ENCODE measurements at places on chromosomes 7 and 10.
A peak's percentile ranks its signal among the peaks of the same experiment; 100 is the strongest.

- DNase-seq: no peak
Observed at GRCh38 chr10:129888784-129889616, 75.1 kb downstream of the EBF3 start.

- no peak for DNase-seq
Observed at GRCh38 chr10:86673216-86673826, 5.0 kb downstream of the LDB3 start.

- peak; percentile 96 for DNase-seq
Observed at GRCh38 chr7:100478958-100479660, at the start of gene TSC22D4. TSC22D4 (minus strand) TSS chr7:100479214; CDS start chr7:100478038, 1,176 bp downstream.

- DNase-seq: peak; percentile 52
Observed at GRCh38 chr7:104231054-104232046, 23.5 kb upstream of the ORC5 start.

- no peak for DNase-seq
Observed at GRCh38 chr10:22657566-22658225, 56.7 kb downstream of the PIP4K2A start.

DNA sequence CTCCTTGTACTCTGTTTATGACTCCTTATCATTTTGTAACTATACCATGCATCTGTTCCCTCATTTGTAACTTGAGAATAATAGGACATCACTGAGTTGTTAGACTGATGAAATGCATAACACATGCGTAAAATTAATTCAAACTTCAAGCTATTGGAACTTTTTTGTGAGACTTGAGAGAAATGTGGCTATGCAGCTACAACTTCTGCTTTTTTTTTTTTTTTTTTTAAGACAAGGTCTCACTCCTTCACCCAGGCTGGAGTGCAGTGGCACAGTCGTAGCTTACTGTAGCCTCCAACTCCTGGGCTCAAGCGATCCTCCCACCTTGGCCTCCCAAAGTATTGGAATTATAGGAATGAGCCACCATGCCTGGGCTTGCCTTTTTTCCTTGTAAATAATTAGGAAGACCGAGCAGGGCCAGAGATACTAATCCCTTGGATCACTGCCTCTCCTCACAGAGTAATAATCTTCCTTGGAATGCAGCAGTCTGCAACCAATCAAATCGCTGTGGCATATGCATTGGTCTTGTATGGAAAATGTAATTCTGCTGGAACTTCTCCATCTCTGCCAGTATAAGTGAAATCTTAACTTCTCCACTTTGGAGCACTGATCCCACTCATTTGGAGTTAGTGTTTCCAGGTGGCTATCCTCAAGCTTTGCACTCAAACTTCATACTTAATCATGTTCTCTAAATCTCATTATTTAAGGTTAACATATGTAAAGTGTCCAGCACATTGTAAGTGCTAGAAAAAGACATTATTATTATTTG, 2.0 kb upstream of the PANK1 start:
- DNase-seq: no peak

DNA sequence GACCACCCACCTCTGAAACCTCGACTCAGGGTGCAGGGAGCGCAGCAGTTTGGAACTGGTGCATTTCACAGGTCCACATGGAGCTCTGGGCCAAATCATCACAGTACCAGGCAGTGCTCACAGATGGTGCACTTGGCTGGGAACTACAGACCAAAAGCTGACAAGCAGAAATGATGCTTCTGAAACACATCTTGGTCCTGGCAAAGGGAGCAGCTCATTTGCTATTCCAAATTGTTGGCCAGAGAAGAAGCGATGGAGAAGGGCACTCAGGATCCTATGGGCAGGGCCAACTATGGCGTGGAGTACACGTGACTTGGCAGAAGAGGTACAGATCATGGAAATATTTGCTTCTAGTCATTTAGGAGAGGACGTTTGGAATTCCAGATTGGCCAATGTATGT, 383.9 kb downstream of the CALN1 start:
- DNase-seq: no peak

- DNase-seq: no peak
Observed at GRCh38 chr10:123603130-123603529, 63.0 kb upstream of the GPR26 start.

DNA sequence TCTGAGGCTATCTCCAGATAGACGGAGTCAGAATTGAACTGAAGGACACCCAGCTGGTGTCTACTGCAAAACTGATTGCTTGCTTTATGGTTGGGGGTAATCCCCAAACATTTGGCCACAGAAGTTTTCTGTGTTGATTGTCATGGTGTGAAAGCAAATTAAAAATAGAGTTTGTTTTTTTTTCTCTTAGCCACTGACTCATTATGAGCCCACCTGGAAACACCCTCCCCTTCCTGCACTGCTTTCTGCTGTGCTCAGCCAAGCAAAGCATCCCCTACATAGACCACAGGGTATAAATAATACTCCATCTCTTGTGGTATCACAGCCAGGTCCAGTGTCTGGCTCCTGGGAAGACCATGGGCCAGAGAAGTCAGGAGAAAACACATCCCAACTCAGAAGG, 6.5 kb upstream of the VWC2 start:
- no peak for DNase-seq

GRCh38 chr7:30699706-30700495, 17.6 kb upstream of the CRHR2 start:
- no peak for DNase-seq

DNA sequence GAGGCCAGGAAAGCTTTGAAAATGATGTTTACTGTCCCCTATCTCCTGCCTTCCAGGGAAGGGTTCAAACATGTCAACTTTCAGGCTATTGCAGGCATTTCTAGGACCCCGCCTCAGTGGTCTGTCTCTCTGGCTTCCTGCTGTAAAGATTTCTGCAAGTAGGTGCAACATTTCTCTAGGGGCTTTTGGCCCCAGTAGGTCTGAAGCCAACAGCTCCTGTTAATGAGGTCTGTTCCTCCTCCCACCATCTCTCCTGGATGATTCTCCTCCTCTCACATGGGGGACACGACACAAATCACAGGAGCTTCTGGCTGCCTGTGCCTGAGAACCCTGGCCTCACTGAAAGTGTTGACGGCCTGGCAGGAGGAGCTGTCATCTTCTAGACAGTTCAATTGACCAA, 194.3 kb downstream of the CYP26A1 start:
- no peak for DNase-seq

GRCh38 chr10:79084012-79084971, 15.5 kb downstream of the ZMIZ1 start:
- DNase-seq: peak; percentile 73

DNA sequence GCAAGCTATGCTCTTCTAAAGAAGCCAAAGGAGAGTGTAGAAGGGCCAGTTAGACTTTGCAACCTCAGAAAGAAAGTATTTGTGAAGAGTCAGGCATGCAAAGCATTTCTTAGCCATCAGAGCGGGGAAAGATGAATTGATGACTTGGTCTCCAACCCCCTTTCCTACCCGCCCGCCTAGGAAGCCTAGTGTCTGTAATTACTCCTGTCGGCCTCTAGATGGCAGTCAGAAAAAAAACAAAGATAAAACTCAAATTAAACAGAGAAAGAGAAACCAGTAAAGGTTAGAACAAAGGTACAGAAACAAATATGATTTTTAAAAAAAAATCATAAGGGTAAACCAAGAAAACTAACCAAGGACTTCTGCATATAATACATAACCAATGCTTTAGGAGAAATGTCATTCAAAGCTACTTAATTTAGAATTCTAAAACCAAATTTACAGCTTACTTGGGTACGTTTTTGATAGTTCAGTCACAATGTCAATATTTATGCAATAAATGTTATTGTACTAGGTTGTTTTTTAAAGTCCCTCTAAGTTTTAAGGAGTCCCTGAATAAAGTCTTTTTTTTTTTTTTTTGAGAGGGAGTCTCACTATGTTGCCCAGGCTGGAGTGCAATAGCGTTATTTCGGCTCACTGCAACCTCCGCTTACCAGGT, 97.6 kb downstream of the LYZL1 start:
- DNase-seq: peak; percentile 40

- DNase-seq: no peak
Observed at GRCh38 chr10:14330388-14331061, at the start of gene FRMD4A. FRMD4A (minus strand) TSS chr10:14330924.

DNA sequence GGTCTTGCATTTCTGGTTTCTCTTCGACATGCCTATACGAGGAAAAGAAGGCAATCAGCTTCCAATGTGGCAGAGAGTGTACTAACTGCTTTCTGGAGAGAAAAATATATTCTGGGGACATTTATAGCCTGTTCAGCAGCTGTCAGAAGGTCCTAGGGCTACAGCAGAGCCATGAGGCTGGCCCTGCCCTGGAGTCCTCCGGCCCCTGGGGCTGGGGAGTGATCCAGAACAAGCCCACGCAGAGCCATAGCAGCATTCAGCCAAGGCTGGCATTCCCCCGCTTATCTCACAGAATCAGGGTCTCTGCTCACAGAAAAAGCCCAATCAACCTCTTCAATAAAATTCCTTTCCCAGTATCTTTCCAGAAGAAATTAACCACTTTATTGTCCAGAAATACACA, 48.9 kb downstream of the FZD1 start:
- DNase-seq: no peak

DNA sequence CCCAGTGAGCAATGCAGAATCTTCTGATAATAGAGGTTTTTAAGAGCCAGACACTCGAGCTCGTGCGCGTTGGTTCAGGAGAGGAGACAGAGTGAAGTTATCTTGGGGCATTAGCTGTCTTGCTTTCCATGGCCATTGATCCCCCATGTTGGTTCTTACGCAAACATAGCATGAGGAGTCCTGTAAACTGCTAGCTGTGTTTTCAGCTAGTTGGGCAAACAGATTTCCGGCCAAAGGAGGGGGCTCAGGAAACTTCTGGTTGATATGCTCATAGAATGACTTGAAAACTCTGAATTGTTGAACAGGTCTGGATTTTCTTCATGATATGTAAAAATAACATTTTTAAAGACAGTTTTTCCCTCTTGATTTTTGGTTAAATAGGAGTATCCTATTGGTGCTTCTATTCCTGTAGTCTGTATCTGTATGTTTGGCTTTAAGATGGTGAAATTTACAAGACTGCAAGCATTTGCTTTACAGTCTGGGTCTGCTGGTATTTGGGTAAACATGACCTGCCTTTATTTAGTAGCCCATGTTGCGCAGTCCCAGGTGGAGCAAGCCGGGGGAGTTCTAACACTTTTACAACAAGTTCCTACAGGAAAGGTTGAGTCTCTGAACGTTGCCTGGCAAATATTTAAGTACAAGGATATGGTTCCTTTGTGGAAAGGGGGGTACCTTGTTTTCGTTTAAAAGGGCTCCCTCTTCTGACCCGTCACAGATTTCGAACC, 218.4 kb upstream of the KCND2 start:
- DNase-seq: no peak

DNA sequence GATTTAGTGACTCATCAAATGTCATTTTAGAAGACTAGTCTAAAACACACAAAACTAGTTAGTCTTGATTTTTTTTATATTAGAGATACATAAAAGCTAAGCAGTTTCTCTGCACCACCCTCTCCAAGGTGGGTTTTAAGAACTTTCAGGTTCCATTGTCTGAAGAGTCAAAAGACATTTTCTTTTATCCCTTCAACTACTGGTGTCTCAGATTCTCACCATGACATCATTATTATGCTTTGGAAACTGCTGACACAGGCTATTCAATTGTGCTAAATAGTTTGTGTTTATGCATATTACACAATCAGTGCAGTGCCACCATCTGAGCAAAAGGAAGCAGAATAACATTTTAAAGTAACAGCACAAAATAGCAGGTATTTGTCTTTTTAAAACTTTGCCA, 52.2 kb downstream of the IGF2BP3 start:
- DNase-seq: peak; percentile 20

GRCh38 chr7:39946693-39947092, 3.4 kb upstream of the CDK13 start:
- no peak for DNase-seq

DNA sequence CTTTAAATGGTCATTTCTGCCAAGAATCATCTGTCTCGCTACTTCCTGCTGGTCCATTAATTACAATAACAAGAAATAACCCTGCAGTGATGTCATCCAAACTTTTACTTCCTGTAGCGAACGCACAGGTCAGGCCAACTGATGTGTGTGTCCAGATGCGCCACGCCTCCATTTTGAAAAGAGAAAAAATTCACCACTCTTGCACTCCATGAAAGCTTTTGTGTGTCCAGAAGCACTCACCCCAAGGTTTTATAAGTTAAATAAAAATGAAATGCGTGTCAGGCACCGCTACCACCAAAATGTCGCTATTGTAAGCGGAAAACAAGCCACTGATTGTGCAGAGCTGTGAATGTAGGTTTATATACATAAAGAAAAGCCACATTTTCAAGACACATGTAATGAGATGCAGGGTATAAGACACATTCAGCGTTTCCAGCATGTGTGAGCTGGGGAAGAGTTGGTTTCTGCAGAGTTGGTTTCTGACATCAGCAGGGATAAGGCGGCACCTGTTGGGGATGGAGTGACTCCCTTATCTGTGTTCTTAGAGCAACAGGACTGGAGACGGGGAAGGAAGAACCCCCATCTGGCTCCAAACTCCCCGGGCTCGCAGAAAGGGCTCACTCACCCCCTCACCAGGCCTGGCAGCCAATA, 83.3 kb downstream of the CTBP2 start:
- no peak for DNase-seq

- DNase-seq: no peak
Observed at GRCh38 chr10:74363727-74364126, 212.7 kb downstream of the ADK start.

DNA sequence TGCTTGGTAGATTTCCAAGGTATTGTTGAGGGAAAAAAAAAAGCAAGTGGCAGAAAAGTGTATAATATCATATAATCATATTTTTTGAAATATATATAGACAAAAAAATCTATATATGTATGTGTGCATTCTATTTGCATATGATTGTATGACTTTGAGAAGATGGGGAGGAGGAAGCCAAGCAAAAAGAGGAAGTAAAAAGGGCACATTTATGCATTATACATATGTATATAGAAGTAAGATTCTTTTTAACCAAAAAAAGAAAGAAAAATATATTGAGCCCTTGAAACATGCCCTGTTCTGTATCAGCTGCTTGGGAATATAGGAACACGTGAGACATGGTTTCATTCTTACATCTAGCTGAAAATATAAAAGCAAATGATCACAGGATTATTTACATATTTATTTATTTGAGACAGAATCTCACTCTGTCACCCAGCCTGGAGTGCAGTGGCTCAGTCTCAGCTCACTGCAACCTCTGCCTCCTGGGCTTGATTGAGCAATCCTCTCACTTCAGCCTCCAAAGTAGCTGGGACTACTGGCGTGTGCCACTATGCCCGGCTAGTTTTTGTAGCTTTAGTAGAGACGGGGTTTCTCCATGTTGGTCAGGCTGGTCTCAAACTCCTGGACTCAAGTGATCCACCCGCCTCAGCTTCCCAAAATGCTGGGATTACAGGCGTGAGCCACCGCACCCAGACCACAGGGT, 18.0 kb upstream of the SLF2 start:
- DNase-seq: no peak

GRCh38 chr7:114645451-114645850, 230.8 kb downstream of the FOXP2 start:
- no peak for DNase-seq

- peak; percentile 68 for DNase-seq
Observed at GRCh38 chr10:96501985-96502384, 11.7 kb downstream of the TLL2 start.

- no peak for DNase-seq
Observed at GRCh38 chr7:158585721-158586498, 1.7 kb downstream of the PTPRN2 start.

- DNase-seq: no peak
Observed at GRCh38 chr7:30925117-30925516, 13.5 kb downstream of the AQP1 start.
